ENCODE measurements at places on chromosomes 1 and 21.

GRCh38 chr1:87647430-87648177, 318.9 kb downstream of the LMO4 start:
- no peak for DNase-seq

GRCh38 chr21:27557356-27557755, 590.5 kb upstream of the ADAMTS5 start:
- DNase-seq = no peak

DNA sequence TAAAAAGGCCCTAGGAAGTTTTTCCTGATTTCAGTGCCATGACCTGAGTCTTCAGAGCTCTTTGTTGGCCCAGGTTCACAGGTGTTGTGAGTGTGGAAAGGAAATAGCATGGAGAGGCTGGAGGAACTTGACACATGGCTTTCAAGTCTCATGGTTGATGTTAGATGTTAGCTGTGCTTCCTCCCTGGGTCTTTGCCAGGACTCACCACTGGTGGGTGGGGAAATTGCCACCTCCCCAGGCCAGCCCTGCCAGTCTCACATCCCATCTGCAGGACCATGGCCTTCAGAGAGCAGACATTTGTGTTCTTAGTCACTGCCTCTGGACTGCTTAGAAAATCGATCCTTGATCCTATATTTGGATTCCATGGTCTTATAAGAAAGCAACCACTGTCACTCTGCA, 383.2 kb downstream of the DISC1 start:
- DNase-seq = no peak

- DNase-seq = no peak
Measured at GRCh38 chr21:38178653-38179470, 77.9 kb upstream of the KCNJ15 start.

- DNase-seq = no peak
Measured at GRCh38 chr1:32988665-32989064, 24.1 kb upstream of the RNF19B start.

- no peak for DNase-seq
Measured at GRCh38 chr1:55061000-55061705, 21.8 kb downstream of the PCSK9 start.

GRCh38 chr1:206448471-206448870, 21.8 kb upstream of the IKBKE start:
- DNase-seq = no peak

- no peak for DNase-seq
Measured at GRCh38 chr1:204033306-204033705, 39.6 kb upstream of the SOX13 start.

- no peak for DNase-seq
Measured at GRCh38 chr1:239583536-239583935, 197.2 kb downstream of the CHRM3 start.

GRCh38 chr1:165235777-165236291, 120.7 kb downstream of the LMX1A start:
- no peak for DNase-seq

DNA sequence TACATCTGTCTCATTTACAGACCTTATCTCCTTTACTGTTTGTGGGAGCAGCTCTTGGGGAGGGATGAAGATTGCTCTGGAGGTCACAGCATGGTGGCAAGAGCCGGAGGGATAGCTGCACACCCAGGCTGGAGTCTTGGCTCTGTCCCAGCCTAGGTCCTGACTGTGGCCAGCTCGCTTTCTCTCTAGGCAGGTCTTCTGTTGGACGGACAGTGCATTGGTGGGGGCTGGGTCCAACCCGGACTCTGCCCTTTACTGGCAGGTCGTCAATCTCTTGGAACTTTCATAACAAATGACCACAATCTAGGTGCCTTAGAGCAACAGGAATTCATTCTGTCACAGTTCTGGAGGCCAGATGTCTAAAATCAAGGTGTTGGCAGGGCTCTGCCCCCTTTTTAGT, 319.8 kb upstream of the C1orf174 start:
- no peak for DNase-seq

DNA sequence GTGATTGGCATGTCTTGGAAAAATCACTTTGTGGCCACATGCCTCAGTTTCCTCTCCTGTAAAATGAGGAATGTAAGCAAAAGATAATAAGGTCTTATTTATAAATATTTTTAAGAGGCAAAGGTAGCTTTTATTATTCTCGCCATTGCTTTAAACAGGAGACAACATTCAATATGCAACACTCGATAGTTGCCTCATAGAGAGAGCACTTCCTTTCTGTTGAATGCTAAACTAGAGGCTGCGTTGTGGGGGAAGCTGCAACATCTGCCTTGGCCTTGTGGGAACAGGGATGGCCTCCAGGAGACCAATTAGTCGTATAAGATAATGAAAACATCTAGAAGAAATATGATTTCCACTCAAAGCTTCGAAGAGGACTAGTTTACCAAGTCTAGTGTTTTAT, 3.5 kb downstream of the OSCP1 start:
- DNase-seq = no peak

DNA sequence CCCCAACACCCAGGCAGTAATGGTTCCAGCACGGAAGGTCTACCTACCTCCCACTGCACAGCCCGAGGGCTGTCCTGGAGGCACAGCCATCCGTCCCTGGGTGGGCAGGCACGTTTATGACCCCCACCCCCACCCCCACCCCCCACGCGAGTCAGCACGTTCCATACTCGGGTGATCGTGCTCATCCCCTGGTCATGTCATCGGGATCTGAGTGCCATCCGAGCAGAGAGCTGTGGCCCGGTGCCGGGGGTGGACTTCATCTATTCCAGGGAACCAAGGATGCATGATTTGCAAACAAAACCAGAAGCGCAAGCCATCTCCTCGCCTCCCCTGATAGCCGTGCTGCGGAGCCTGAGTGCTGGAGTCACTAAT, 1.1 kb downstream of the TSPEAR start:
- DNase-seq = no peak

DNA sequence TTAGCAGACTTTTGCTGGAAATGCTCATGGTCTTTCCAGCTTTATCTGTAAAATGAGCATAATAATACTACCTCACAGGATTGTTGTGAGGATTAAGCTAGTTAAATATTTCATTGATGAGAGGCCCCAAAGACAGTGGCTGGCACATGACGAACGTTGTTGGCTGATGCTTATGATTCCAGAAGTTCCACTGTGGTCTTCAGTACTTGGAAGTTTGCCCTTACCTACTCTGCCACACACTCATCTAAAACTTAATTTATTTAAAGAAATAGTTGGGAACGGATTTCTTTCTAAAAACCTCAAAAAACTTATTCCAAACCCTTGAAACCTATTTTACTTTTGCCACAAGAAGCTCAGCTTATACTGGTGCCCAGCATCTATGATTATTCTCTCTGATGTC, 170.7 kb downstream of the DHRS3 start:
- no peak for DNase-seq

DNA sequence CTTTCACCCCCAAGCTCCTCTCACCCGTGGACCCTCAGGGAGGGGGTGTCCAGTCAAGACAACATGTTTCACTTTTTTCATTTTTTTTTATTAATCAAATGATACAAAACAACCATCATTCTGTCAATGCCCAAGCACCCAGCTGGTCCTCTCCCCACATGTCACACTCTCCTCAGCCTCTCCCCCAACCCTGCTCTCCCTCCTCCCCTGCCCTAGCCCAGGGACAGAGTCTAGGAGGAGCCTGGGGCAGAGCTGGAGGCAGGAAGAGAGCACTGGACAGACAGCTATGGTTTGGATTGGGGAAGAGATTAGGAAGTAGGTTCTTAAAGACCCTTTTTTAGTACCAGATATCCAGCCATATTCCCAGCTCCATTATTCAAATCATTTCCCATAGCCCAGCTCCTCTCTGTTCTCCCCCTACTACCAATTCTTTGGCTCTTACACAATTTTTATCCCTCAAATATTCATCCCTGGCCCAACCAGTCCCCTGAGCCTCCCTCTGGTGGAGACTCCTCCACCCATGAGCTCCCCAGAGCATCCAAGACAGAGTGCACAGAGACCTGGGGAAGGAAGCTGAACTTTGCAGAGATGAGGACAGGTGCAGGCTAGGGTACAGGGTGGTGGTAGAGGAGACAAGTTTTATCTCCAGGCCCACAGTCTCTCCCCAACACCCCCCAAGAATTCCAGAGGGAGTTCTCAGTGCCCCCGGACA, 1.4 kb upstream of the S100A16 start:
- DNase-seq = no peak

DNA sequence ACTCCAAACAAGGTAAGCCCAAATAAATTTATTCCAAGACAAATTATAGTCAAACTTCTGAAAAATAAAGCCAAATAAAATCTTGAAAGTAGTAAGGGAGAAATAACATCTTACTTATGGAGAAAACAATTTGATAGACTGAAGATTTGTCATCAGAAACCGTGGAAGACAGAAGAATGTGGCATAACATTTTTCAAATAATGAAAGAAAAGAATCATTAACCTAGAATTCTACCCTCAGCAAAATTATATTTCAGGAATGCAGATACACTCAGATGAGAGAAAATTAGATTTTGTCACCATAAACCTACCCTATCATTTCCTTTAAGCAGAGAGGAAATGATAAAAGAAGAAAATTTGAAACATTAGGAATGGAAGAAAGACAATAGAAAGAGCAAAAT, 27.3 kb upstream of the PADI1 start:
- no peak for DNase-seq

DNA sequence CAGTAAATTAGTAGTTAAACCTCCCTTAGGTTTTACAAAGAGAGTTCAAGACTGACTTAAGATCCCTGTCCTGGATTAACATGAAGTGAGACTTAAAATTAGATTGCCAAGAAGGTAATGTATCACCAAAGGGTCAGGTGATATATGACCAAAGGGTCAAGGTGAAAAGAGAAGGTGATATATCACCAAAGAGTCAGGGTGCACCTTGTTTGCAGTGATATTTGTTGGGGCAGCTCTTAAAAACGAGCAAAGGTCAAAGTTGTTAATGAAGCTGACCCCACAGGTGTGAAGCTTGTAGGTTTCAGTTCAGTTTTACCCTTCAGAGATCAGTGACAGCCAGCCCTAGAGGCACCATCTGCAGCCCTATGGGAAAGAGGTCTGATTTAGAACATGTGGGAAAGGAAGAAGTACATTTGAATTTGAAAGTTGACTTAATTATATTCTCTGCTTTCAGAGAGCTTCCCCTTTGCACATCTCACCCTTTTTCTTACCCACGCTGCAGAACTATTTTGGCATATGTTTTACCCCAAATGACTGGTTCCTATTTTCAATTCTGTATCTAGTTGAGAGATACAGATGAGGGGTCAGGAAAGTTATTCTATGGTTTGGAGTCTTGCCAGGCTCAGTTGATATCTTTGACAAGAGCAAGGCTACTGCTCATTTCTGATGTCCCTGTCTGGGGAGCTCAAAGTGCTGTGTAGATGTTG, 170.8 kb downstream of the S1PR1 start:
- DNase-seq = no peak

DNA sequence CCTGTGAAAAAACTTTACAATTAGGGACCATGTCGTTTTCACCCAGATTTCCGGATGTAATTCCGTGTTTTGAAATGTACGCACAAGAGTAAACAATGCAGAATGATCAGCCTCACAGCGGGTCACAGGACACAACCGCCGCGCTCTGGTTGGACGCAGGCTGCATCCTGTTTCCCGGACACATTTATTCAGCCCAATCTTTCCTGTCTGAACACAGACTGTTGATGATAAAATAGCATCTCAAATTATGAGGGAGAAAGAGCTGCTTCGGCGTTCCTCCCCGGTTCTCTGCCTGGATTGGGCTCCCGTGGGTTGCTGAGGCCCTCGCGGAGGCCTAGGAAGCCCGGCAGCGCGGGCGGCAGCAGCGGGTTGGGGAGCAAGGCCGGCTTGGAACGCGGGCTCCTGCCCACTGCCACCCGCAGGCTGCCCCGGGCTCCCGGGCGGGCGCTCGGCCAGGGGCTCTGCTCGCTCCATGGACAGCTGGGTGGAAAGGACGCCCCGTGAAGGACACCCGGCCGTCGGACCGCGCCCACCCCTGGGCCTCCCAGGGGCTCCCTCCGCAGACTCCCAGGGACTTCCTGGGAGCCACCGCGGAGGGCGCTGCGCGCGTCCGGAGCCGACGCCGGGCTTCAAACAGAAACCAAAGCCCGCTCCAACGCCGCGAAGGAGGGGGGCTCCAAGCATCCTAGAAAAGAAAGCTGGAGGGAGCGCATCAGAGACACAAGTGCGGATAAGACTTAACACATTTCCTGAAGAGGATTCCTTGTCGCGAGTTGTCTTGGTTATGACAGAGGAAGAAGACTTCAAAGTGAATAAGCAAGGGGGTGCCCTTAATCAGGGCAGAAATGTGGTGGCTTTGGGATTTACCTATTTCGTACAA, 122.3 kb downstream of the ESRRG start:
- DNase-seq = no peak

DNA sequence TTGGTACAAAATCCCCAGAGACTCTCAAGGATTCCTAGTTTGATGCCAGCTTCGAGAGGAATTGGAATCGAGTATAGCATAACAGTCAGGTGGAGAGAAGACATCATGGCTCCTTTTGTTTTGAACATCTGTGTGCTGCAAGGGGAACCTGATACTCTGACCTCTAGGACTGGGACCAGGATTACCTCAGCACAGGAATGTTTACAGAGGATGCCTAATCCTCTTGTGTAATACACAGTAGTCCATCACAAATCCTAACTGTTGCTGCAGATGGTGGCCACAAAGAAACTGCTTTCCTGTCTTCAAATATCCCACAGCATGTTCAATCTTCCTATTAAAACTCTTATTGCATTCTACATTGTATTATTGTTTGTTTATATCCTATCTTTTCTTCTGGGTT, 111.8 kb upstream of the PRMT6 start:
- no peak for DNase-seq

- DNase-seq = no peak
Measured at GRCh38 chr1:234369784-234370183, 3.5 kb upstream of the COA6 start.

- DNase-seq = no peak
Measured at GRCh38 chr1:30730346-30731108, 7.1 kb upstream of the MATN1 start.

- no peak for DNase-seq
Measured at GRCh38 chr1:245537992-245538391, 383.2 kb downstream of the KIF26B start.

DNA sequence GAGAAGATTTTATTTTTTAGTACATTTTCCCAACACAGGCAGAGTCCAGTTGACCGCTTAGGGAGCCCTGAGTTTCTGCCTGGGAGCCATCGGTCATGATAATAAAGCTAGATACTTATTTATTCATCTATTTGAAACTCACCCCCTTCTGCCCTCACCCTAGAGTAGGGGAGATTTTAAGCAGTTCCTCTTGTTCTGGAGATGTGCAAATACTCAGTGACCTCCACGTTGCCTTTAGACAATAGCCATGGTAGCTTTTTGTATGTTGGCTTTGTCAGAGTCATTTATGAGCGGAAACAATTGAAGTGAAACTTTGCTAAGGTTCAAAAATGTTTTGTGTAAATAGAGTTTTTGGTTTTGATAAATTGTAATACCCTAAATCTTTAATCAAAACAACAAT, 45.7 kb upstream of the PLPPR4 start:
- no peak for DNase-seq

DNA sequence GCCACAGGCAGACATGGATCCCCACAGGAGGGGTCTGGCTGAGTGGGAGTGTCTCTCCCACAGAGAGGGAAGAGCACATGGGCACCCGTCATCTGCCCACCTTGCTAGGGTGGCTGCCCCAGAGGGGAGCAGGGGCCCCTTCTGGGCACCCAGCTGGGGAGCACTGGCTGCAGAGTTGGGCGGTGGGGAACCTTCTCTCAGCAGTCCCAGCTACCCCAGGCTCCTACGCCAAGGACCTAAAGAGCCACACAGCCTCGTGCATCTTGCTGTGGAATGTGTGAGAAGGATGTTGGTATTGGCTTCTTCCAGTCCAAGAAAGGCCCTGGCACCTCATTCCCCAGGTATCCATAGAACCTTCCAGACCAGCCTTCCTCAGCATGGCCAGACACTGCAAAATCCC, 250.6 kb upstream of the VAMP3 start:
- DNase-seq = no peak

Data from stimulated activated CD8-positive, alpha-beta memory T cell treated with anti-CD3 and anti-CD28 coated beads, Interleukin-15, amount 100 ng/mL, for 48 hours (primary cell).